ENCODE measurements at places on chromosomes 2 and 18.

- no peak for ATAC-seq
Observed at GRCh38 chr2:18073601-18074000, 195.1 kb downstream of the KCNS3 start.

DNA sequence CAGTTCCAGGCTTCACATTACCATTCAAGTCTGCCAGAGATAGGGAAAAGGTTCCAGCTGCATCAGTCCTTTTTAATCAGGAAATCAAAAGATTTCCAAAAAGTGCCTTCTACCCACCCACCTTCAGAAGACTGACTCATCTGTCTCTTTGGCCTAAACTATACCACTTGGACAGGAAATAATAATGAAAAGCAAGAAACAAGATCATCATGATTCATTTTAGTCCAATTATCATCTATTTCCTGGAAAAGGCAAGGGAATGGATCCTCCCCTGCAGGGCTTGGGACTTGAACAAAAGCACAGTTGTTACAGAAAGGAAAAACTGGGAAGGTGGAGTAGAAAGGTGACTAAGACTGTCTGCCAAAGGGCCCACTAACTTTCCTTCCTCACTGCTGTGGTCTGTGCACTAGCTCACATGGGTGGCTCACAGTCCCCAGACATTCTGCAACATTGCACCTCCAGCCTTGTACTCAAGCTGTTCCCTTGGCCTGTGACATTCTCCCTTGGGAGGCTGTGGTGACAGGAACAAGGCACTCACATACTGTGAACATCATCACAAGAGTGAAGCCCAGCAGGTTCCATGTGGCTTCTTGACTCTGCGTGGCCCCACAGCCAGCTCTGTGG is 75.3 kb downstream of the VSNL1 start:
- no peak for ATAC-seq

GRCh38 chr18:25646971-25647370 is 295.0 kb upstream of the ZNF521 start:
- no peak for ATAC-seq

DNA sequence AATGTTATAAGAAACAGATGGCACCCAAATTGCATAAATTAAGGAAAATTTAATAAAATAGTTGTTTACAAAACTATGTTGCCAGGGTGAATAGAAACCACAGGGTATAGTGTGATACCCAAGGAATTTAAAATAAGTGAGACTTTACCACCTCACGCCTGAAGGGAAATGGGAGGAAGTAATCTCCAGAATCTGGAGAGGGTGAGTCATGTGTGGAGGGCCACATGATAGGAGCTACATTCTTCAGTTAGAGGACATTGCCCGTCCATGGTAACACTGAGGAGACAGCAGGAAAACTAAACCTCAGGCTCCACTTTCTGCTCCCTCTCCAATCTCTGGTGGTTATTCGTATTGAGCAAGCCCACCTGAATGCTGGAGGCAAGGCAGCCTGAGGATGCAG is 97.2 kb upstream of the NXPH2 start:
- no peak for ATAC-seq

DNA sequence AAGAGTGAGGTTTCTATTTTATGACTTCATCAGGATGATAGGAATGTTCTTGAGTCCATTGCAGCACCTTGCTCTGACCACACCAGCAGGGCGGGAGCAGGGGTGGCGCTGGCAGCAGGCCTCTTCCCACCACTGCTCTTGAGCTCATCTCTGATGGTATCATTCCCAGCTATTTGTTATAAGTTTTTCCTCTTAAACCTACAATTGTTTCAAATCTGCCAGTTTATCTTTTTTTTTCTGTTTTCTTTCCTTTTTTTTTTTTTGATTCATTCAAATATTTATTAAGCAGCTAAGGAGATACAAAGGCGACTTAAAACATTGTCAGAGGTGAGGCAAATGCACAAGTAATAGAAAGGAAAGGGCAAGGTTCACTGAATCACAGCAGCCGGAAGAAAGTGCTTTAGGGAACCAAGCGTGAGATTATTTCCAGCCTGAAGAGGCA is 28.7 kb downstream of the NIFK start:
- ATAC-seq, result no peak

- peak; percentile 21 for ATAC-seq
Observed at GRCh38 chr2:219476652-219477151, 22.0 kb upstream of the GMPPA start.

- ATAC-seq, result no peak
Observed at GRCh38 chr2:135169900-135170753, 118.0 kb downstream of the RAB3GAP1 start.

- ATAC-seq, result no peak
Observed at GRCh38 chr2:15031745-15032240, 399.3 kb downstream of the LRATD1 start.

DNA sequence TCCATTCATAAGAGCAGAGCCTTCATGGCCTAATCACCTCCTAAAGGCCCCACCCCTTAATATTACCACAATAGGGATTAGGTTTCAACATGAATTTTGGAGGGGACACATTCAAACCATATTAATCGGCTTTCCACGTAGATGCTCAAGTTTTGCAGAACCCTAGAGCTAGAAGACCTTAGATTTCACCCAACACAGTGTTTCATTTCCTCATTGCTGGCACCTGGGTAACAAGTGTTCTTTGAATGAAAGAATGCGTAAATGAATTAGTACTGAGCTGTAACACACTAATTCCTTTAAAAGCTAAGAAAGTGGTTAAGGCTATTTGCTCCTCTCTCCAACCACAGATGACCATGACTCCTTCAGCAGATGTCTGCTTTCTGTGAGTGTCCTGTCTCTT is 252.5 kb downstream of the SMAD2 start:
- no peak for ATAC-seq

DNA sequence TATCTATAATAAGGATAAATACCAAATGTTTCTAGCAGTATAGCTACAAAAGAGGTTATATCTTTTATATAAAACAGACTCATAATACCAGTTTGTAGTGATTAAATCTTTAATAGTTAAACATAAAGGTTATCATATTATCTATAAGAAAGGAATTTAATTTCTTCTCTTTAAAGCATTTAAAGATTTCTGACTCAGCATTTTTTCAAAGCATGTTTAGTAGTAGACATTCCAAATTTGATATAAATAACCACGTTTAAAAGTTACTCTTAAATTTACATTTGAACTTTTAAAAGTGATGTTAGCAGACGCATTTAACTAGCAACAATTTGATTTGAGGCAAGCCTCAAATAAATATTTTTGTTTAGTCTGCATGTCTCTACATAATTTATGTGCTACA is 1508.0 kb upstream of the NXPH2 start:
- ATAC-seq, result no peak

GRCh38 chr2:41764919-41765318 is 282.9 kb upstream of the PKDCC start:
- no peak for ATAC-seq

DNA sequence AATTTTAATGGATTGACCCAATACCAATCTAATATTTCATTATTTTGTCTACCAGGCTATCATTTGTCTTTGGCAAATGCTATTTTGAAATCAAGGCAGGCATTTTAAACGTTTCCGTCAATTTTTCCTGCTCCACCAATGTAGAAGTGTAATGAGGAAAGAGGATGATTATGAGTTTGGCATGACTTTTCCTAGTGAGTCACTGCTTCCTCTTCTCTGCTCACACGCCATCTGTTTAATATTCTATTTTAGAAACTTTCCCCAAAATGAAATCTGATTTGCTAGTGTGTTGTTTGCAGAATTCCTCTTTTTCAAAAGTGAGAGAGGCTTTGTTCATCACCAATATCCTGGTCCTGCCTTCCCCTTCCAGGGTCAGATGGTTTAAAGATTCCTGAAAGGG is 42.5 kb upstream of the PID1 start:
- ATAC-seq, result no peak

- no peak for ATAC-seq
Observed at GRCh38 chr2:172804423-172804822, 68.8 kb downstream of the RAPGEF4 start.

DNA sequence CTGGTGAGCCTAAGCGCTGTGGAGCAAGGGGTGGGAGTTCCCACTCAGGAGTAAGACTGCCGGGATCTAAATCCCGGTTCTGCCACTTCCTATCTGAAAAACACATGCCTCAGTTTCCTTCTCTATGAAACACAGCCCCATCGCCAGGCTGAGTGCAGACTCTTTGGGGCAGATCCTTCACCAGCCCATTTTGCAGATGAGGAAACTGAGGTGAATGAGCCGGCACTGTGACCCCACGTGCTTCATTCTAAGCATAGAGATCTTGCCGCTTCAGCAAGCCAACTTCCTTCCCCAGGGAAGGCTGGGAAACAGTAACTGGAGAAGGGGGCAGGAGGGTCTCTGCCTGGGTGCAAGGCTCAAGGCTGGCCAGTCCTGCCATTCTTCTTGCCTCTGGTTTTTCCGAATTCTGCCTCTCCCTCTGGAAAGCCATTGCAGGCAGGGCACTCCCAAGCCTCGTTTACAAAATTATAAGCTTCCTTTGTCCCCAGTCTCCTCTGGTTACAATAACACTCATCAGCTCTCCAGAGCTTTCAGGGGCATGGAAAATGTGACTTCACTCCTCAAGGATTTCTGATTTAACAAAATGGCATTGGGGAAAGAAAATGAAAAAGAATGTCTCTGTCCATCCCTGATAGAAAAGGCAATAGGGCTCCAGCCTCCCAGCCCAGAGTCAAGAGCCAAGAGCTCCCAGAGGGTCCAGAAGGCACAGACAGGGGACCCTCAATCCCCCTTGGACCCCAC is 249.2 kb downstream of the TNS1 start:
- no peak for ATAC-seq
